ENCODE measurements at places on chromosomes 5 and 9.

DNA sequence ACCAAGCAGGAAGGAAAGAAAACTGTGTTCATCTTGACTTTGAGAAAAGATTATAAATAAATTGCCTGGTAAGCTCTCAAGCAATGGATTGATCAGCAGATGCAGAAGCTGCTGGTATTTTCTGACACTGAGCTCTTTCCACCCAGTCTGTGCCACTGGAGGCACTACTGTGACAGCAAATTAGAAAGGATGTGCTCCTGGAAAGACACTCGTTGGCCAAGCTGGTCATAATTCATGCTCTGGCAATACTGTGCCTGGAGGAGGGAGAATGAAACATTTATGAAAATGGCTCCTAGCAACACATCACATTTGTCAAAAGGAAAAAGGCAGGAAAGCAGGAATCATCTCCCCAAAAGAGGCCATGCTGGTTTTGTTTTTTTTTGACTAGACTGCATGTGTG is 84.2 kb downstream of the CAVIN4 start:
- no peak for DNase-seq

DNA sequence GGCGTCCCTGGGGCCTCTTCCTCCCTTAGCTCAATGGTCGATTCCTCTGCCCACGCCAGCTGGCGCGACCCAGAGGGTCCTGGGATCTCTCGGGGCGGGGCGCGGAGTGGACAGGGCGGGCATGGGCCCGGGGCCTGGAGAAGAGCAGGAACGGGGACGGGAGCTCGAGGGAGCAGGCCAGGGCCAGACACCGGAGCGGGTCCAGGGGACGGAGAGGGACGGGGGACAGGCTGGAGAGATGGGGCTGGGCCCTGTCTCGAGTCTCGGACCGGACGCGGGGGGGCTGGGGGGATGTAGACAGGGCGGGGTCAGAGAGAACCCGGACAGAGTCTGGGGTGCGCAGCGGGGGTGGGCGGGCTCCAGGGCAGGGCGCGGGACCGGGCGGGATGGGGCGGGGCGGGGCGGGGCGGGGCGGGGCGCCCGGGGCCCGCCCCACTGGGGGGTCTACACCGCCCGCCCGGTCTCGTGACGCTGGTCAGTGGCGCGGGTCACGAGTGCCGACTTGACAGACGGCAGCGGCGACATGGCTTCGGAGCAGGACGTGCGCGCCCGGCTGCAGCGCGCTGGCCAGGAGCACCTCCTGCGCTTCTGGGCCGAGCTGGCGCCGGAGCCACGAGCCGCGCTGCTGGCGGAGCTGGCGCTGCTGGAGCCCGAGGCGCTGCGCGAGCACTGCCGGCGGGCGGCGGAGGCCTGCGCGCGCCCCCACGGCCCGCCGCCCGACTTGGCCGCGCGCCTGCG is at the start of gene UAP1L1:
TSS of gene UAP1L1 (plus strand) at position 508 of the 738 bp plus-strand sequence. CDS start at position 524, 16 bp downstream.
- no peak for DNase-seq

GRCh38 chr9:137783521-137783920 is 94.1 kb upstream of the CACNA1B start:
- no peak for DNase-seq

- no peak for DNase-seq
Measured at GRCh38 chr5:22591461-22591860, 261.7 kb downstream of the CDH12 start.

- no peak for DNase-seq
Measured at GRCh38 chr9:108099854-108100253, 610.3 kb upstream of the KLF4 start.

DNA sequence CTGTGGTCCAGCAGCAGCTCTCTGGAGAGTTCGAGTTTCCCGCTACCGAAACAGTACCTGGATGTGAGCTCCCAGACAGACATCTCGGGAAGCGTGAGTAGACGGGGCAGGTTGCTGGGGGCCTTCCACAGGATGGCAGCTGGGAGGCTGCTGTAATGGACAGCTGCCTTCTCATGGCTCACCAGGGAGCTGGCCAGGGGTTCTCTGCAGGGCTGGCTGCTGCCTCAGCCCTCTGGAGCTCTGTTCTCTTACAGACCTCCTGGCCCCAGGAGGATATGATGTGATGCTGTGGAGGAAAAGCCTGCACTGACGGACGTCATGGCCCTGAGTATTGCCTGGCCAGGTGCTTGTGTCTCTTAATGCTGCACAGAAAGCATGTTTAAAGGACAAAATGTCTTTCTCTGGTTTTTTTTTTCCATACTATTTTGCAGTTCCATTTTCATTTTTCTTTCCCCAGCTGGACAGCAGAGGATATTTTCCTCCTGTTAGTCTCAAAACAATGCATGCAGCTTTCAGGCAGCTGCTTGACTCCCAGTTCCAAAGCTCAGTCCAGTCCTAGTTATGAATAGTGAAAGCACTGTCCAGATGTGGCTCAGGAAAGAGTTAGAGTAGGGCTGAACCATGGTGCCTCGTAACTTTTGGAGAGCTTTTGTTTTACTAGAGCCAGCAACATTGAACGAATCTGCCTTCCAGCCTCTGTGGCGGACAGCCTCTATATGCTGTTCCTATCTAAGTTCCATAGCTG is 77.5 kb upstream of the RARS1 start:
- DNase-seq = no peak

- no peak for DNase-seq
Measured at GRCh38 chr9:135705376-135705775, 3.4 kb downstream of the KCNT1 start.

DNA sequence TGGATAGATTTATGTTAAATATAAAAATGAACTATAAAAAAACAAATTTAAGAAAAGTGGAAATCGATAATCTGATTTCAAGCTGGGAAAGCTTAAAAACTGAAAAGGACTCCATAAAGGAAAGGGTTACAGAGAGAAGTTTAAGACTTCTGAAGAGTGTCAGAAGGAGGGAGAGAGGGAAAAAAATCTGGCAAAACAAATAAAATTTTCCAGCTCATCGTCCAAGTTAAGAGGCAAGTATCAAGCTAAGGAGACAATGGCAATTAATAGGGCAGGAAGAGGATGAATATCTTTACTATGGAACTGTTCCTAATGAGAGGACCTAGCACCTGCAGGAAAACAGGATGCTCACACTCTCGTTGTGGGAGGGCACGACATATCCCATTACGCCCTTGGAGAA is 20.5 kb upstream of the HEXB start:
- no peak for DNase-seq

GRCh38 chr5:52922384-52922783 is 66.8 kb upstream of the ITGA2 start:
- DNase-seq = no peak

DNA sequence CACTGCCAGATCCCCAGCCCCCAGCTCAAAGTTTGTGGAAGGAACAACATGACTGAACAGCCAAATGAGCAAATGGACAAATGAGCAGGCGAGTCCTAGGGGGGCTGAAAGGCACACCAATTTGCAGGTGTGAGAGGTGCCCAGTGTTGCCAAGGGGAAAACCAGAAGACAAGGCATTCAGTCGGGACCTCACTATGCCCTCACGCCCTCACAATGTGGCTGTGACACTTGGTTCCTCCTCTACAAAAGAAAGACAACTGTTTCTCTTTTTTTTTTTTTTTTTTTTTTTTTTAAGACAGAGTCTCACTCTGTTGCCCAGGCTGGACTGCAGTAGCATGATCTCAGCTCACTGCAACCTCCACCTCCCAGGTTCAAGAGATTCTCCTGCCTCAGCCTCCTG is 28.0 kb downstream of the TNIP1 start:
- no peak for DNase-seq

Measured in stimulated activated CD8-positive, alpha-beta memory T cell treated with anti-CD3 and anti-CD28 coated beads, Interleukin-2, amount 100 ng/mL, for 1 hour (primary cell).